ENCODE measurements at places on chromosomes 11 and 22.

GRCh38 chr11:708511-708910 is 2.5 kb downstream of the EPS8L2 start:
- DNase-seq: no peak

- no peak for DNase-seq
Observed at GRCh38 chr11:18064450-18065054, 18.5 kb upstream of the TPH1 start.

- no peak for DNase-seq
Observed at GRCh38 chr11:68337399-68337835, 25.0 kb downstream of the LRP5 start.

- peak; percentile 65 for DNase-seq
Observed at GRCh38 chr11:60871378-60872061, 4.2 kb downstream of the ZP1 start.

DNA sequence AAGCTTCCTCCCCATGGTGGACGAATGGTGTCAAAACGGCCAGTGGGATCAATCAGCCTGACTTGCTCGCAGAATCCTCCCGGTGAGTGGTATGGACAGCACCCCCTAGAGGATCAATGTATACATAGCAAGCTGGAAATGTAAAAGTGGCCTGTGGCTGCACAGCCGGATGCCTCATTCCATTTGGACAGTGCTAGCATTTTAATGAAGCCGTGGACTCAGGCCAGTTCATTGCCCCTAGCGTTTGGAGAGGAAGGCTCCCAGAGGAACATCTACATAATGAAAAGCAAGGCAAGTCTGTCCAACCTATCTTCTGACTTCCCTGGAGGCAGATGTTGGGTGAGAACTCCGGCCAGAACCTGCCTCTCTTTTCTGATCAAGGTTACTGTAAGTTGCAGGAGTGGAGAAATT is 942.3 kb downstream of the NTM start:
- peak; percentile 4 for DNase-seq

All from fibroblast of mammary gland (primary cell).